ENCODE measurements at places on chromosomes 5 and 9. TPM values are rescaled to one million over a fixed set of nuclear protein-coding genes. Genes with fewer than 3 reads are reported as not detected.

GRCh38 chr9:89750117-89750791 lies 145.4 kb downstream of the GADD45G start:
- H3K27ac ChIP-seq, result no peak overlapping the region
- no peaks in the 10 kb centered on the region for H3K4me1 ChIP-seq
- no peak overlapping the region for H3K4me3 ChIP-seq
- DNase-seq, result no peak
- no peaks in the 10 kb centered on the region for H3K36me3 ChIP-seq

- H3K4me3 ChIP-seq, result no peak overlapping the region
- H3K4me1 ChIP-seq, result no peaks in the 10 kb centered on the region
- no peaks in the 10 kb centered on the region for H3K36me3 ChIP-seq
- H3K27me3 ChIP-seq, result no peaks in the 10 kb centered on the region
- H3K27ac ChIP-seq, result no peak overlapping the region
These were observed 796.0 kb upstream of the CHD1 start for GRCh38 chr5:99724732-99725290.

GRCh38 chr9:117232281-117232680 lies 182.6 kb downstream of the ASTN2 start:
- no peaks in the 10 kb centered on the region for H3K27me3 ChIP-seq
- H3K27ac ChIP-seq, result no peak overlapping the region
- no peak for DNase-seq
- no peaks in the 10 kb centered on the region for H3K36me3 ChIP-seq
- no peak overlapping the region for H3K4me3 ChIP-seq

SMIM32 gene
- total RNA-seq, result not detected

PSD2 gene
- not detected for total RNA-seq

TRPM6 gene
- total RNA-seq, result 0.17 TPM
